ENCODE measurements at places on chromosomes 3 and 15.

DNA sequence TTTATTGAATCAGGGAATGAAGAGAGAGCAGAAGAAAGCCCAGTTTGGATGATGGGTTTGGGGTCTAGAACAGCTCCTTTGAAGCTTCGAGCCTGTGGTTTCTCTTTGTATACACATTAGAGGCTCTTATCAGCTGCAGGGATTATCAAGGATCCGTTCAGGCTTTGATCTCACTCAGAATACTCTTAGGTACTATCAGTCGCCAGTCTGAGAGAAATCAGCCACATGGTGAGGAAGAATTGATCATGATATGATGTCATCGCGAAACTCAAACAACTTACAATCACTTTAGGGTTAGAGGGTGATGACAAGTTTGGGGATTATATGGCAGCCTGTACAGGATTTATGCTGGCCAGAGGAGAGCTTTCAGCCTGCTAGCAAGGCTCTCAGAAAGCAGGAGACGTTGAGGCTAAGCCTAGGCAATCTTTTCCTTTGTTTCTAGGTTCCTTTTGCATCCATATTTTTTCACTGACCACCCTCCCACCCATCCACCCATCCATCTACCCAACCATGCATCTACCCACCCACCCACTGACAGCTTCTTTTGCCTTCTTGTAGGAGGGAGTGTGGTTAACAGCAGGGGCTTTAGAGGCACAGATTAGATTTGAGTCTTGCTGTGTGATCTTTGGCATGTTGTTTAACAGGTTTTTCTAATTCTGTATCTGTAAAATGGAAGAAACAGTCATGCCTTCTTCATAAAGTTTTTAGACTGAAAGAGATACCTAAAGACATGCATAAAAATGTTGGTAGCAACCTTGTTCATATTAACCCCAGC lies 330.4 kb upstream of the LRRFIP2 start:
- no peak for DNase-seq

DNA sequence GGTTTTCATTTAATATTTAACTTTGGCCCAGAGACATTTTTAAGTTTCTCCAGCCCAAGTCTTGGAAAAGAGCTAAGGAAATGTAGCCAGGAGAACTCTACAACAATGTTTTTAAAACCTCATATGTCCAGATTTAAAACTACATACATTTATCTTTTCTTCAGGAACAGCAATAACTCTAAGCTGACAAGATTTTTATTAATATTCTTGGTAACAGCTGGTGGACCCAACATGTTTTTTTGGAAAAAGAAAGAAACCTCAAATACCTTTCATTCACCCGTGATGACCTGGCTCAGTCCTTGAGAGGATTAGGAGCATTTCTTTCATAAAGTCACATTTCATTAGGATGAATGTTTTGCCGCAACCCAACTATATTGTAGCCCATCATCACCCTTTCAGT lies 50.4 kb upstream of the CMSS1 start:
- DNase-seq, result no peak

DNA sequence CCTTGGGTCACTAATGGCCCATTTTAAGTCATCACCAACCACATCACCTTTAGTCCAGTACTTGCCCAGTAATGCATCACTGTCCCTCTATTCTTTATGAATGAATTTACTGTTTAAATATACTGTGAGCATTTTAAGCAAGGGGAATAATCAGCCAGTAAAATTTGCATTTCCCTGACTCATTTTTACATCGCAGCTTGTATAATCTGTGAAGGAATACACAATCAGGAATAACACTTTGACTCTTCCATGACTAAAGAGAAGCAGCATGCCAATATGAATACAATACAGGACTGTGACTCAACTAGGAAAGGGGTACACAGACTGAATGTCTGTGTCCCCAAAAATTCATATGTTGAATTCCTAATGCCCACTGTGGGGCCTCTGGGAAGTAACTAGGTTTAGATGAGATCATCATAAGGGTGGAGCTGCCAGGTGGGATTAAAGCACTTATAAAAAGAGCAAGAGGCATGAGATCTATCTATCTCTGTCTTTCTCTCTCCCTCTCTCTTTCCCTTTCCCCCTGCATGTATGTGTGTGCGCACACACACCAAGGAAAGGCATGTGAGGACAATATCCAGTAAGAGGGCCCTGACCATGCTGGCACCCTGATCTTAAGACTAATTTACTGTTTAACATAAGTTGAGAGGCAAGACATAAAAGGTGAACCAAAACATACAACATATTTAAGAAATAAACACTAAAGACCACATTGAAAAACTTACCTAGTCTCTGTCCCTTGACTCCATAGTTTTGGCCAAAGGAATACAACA lies 12.1 kb downstream of the B4GALT4 start:
- DNase-seq, result no peak

DNA sequence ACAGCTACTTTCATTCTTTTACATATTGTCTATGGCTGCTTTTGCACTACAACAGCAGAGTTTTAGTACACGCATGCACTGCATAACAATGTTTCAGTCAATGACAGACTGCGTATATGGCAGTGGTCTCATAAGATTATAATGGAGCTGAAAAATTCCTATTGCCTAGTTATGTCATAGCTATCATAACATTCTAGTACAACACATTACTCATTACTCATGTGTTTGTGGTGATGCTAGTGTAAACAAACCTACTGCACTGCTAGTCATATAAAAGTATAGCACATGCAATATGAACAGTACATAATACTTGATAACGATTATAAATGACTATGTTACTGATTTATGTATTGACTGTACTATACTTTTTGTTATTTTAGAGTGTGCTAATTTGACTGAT lies 47.9 kb downstream of the QTRT2 start:
- no peak for DNase-seq

DNA sequence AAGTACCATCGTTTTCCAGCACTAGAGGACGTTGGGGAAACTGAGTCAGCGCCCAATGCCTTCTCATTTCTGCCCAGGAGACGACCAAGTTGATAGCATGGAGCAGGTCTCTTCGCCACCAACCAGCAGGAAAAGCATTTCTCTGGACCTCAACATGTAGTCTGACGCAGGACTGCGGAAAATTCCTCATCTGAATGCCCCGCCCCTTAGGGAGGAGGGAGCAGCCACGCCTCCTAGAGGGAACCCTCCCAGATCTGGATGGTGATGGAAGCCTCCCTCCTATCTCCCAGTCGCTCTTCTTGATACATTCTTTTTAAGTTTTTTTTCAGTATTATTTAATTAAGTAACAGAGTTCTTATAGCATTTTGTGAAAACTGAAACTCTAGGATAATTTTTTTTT lies 17.4 kb upstream of the MINDY4B start:
- no peak for DNase-seq

DNA sequence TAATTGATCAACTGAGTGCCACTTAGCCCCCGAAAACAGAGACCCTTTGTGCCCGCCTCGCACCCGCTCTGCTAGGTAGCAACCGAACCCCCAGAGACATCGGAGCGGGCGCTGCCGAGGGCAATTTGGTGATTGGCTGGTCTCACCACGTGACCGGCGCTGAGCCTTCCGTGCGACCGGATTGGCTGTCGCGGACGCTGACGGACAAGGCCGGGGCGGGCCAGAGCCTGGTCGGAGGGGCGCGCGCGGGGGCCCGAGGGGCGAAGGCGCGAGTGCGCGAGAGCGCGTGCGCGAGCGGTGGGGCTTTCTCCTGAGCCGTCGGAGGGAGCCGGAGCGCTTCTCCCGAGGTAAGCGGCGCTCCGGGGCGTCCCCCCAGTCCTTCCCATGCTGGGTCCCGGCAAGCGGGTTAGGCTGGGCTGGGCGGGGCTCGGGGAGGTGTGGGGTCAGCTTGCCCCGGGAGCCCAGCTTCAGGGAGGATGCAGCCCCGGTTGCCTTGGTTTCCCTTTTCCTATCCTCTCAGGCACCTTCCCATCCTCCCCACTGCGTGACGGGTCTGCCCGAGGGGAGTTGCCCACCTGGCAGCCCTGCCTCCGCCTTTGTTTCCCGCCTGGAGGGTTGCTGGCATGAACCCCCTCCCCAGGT lies at the start of gene TMEM108:
Gene TMEM108 (plus strand): TSS at position 303 of the 642 bp plus-strand sequence.
- peak; percentile 59 for DNase-seq

DNA sequence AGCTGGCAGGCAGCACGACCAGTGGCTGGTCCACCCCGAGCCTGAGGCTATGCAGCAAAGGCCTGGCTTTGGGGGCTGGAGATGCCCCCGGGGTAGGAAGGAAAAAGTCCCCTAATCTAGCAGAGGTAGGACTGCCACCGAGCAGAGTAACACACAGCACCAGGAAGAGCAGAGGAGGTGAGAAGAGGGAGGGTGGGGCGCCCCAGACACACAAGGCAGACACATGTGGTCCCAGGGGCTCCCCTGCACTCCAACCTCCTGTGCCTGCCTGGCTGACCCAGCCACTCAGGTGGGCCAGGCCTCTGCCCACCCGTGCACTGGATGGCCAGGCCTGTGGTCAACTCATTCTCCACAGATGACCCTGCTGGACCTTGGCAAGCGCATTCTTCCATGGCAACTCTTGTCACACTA lies 112.4 kb downstream of the ADCY5 start:
- DNase-seq, result no peak

GRCh38 chr3:34323517-34323916 lies 525.1 kb downstream of the PDCD6IP start:
- no peak for DNase-seq

GRCh38 chr15:73375755-73376305 lies 7.1 kb upstream of the HCN4 start:
- no peak for DNase-seq
